ENCODE measurements at places on chromosomes 6 and 20.

DNA sequence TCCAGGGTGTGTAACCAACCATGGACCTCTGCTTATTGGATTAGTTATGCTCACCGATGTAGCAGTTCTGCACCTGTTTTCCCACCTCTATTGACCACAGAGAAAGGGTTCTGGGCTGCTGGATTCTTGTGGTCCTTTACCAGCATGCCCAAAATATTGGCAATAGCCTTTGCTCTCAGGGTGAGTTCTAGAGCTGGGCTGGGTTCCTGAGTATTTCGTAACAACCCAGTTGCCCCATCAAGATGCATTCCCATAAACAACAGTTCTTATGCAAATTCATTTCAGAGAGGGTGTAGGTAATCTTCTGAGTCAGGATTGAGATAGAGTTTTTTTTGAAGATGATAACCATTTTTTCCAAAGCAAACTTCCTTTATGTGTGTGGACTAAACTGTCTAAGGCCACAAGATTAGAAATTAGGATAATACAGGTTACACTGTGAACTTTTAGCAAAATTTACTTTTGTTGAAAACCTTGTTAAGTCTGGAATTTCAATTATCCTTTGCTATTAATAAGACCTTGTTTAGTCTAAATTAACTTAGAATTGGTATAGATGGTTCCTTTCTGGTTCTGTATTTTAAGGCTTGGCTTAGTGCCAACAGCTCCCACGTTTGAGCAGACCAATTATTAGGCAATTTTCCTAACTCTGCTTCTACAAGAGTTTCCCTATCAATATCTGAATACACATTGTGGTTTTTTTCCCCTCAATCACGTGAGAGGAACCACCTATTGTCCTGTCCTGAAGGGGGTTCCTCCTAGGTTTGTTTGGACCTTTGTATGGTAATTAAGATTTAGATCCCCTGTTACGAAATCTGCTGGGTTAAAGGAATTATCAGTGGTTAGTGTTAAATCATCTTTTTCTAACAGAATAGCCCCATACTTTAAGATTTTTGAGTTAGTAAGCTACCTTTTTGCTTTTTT, 46.1 kb downstream of the TBX18 start:
- DNase-seq = no peak

GRCh38 chr20:58086763-58087561, 141.5 kb downstream of the ANKRD60 start:
- no peak for DNase-seq

DNA sequence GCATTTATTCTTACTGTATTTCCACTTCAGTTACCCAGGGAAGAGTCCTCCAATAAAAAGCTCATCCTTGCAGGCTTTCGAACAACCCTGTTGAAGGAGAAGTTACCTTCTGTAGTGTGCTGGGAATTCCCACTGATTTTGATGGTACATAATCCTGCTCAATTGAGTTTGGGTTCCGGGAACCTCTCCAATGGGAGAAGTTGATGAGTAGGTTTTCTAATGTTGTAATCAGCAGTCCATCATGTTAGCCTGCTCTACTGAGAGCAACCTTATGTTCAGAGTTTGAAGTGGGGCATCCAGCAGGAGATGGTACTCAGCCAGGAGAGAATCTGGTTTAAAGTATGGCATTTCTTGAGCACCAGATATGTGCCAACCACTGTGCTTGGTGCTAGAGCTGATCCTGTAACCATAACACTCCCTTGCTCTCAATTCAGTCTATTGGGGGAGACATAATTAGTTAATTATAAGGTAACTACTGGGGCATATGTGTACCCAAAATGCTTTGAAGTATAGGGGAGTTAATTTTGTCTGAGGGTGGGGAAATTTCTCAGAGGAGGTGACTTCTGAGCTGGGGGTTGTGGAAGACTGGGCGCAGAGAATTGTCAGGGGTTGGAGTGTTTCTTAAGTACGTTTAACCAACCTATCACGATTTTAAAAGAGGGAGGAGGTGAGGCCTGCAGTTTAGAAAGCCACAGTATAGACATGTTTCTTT, 2.1 kb downstream of the TOP1 start:
- DNase-seq = no peak

GRCh38 chr20:42740226-42740870, 449.4 kb downstream of the PTPRT start:
- no peak for DNase-seq

DNA sequence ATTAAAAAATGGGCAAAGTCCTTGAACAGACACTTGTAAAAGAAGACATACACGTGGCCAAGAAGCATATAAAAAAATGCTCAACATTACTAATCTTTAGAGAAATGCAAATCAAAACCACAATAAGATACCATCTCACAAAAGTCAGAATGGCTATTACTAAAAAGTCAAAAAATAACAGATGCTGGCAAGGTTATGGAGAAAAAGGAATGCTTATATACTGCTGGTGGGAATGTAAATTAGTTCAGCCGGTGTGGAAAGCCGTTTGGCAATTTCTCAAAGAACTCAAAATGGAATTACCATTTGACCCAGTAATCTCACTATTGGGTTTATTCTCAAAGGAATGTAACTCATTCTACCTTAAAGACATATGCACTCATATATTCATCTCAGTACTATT, 166.6 kb downstream of the KHDC1L start:
- DNase-seq = no peak

DNA sequence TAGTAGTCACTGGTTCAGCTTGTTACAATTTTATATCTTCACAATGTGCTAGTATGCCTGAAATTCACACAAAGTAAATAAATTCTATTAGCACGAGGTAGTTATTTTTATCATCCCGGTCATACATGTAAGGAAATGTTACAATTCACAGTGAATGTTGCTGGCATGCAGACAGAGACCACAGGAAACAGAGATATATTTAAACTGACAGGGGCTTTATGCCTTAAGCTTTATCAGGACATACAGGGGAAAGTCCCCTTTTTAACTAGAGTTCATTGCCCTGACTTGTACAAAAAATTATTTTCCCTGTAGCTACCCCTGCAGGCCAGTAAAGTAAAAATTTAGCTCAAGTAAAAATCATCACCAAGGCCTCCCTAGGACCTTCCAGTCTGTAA, 712.0 kb upstream of the NRSN1 start:
- DNase-seq = no peak

GRCh38 chr20:34254979-34255378, 13.8 kb downstream of the ASIP start:
- DNase-seq = no peak

- DNase-seq = no peak
These were observed 226.8 kb upstream of the PDE10A start for GRCh38 chr6:165889636-165890403.

DNA sequence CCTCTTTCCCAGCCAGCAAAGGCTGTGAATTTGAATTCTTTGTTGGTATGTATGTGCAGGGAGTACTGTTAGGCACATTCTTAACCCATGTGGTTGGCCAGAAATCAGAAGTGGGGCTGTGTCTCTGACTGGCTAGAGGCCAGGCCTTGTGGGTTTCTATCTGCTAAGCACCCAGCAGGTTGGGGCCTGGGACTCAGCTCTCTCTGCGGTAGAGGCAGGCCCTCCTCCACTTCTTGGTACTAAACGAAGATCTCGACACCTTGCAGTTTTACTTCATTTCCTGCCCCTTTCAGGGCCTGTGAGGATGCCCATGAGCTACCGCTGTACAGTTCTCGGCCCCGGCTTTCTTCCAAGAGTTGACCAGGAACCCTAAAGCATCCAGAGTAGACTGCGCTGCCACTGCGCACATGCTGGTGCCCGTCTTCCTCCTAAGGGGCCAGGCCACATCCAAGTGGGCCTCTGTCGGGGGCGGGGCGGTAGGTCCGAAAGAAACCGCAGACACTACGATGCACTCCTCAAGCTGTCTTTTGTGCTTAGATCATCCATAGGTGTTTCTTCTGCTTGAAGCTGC, 51.1 kb downstream of the TCP11 start:
- no peak for DNase-seq

GRCh38 chr6:135021310-135022049, 33.1 kb downstream of the HBS1L start:
- no peak for DNase-seq

- no peak for DNase-seq
These were observed 284.0 kb upstream of the DEFB112 start for GRCh38 chr6:50333696-50334095.

- no peak for DNase-seq
These were observed 412.3 kb upstream of the ID4 start for GRCh38 chr6:19424853-19425252.

DNA sequence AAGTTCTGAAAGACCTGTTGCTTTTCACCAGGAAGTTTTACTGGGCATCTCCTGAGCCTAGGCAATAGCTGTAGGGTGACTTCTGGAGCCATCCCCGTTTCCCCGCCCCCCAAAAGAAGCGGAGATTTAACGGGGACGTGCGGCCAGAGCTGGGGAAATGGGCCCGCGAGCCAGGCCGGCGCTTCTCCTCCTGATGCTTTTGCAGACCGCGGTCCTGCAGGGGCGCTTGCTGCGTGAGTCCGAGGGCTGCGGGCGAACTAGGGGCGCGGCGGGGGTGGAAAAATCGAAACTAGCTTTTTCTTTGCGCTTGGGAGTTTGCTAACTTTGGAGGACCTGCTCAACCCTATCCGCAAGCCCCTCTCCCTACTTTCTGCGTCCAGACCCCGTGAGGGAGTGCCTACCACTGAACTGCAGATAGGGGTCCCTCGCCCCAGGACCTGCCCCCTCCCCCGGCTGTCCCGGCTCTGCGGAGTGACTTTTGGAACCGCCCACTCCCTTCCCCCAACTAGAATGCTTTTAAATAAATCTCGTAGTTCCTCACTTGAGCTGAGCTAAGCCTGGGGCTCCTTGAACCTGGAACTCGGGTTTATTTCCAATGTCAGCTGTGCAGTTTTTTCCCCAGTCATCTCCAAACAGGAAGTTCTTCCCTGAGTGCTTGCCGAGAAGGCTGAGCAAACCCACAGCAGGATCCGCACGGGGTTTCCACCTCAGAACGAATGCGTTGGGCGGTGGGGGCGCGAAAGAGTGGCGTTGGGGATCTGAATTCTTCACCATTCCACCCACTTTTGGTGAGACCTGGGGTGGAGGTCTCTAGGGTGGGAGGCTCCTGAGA, at the start of gene HFE:
TSS of gene HFE (plus strand) at position 146 of the 832 bp plus-strand sequence. CDS start at position 158, 12 bp downstream.
- peak; percentile 3 for DNase-seq

DNA sequence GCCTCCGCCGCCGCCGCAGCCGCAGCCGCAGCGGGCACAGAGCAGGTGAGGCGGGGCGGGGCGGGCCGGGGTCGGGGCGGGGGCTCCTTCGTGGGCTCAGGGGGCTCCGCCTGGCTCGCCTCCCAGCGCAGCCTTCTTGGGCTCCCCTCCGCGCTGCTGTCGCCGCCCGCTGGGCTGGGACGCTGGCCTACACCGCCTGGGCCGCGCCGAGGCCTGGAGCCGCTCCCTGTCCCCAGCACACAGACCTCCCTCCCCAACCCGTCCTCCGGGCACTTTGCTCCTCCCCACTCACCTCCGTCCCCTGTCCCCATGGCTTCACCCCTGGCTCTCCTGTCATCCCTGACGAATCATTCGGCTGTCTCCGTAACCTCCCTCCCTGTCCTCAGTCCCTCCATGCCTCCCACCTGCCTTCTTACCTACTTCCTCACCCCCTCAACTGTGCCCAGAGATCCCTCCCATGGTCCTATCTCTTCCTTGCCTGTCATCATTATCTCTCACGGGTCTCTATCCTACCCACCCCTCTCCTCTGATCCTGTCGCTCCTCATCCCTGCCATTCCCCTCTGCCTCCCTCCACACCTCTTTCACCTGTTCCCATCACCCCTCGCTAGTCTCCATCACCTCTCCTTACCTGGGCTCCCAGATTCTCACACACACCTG, 512 bp downstream of the TTBK1 start:
- no peak for DNase-seq

GRCh38 chr6:24543683-24544082, 48.9 kb downstream of the ALDH5A1 start:
- DNase-seq = no peak

- DNase-seq = no peak
These were observed 111.8 kb downstream of the ATG5 start for GRCh38 chr6:106213660-106214289.

DNA sequence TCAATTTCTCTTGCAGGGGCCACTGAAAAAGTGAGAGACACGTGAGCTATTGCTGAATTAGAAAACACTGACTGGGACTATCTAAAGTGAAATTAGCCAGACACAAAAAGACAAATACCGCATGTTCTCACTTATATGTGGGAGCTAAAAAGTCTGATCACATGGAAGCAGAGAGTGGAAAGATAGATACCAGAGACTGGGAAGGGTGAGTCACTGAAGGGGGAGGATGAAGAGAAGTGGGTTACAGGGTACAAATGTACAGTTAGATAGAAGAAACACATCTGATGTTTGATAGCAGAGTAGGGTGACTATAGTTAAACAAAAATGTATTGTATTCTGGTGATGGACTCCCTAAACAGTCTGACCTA, 13.4 kb downstream of the CST3 start:
- no peak for DNase-seq

- DNase-seq = no peak
These were observed 28.1 kb upstream of the EEF1E1 start for GRCh38 chr6:8130399-8130798.

DNA sequence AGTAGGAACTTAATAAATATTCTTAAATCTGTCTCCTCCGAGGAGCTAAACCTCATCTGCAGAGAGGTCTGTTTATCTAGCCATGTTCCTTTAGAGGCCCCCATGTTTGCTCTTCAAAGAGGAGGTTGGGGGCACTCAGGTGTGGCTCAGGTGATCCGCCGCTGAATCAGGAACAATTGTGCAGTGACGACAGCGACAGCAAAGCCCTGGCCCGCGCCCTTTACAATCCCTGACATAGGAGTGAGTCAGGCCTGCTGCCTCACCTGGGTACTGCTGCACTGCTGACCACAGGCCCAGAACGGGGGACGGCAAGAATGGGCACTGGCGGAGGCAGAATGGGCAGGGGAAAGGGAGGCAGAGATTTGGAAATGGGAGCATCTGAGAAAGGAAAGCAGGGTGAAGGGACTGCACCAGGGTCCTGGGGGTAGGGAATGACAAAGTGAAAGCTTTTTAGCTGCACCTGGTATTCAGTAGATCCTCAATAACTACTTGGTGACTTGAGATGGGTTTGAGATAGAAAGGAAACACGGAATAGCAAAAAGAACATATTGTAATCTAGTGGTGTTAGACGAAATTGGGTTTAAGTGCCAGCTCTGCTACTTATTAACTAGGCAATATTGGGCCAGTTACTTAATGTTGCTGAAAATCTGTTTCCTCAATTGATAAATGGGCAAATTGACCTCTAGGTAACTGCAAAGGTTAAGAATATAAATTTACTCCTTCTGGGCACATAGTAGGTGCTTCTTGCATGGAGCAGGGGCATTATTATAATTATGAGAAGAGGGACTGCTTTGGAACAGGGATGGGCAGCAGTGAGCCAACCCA, 5.4 kb upstream of the IER3 start:
- no peak for DNase-seq

DNA sequence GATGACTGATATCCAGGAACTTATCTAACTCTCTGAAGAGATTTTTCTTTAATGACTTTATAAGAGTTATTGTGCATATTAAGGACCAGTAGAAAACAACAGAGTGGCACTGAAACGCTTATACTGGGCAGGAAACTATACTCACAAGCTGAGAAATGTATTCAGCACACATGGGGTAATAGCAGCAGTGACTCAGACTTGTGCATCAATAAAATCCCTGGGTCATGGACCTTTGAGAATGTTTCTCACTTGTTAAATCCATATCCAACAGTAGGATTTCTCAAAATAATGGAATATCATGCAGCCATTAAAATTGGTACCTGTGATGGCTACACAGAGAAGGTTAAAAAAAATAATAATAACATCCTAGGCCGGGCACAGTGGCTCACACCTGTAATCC, 219.5 kb downstream of the BTBD9 start:
- no peak for DNase-seq

- DNase-seq = no peak
These were observed 580.1 kb downstream of the PTPRT start for GRCh38 chr20:42609618-42610017.

Measured in activated T-cell treated with anti-CD3 and anti-CD28 coated beads for 24 hours (primary cell).